ENCODE measurements at places on chromosomes 13 and 19. TPM values are rescaled to one million over a fixed set of nuclear protein-coding genes. Genes with fewer than 3 reads are reported as not detected.

TUBB4A gene
- not detected for total RNA-seq

ZNF709 gene
- 4.7 TPM for total RNA-seq

ZNF835 gene
- total RNA-seq = 0.44 TPM

TIMM50 gene
- 84.0 TPM for total RNA-seq

AMER2 gene
- not detected for total RNA-seq

ZNF582 gene
- 2.5 TPM for total RNA-seq

ATXN8OS gene
- not detected for total RNA-seq

PSPN gene
- total RNA-seq = 0.87 TPM

CACTIN gene
- total RNA-seq = 29.1 TPM

PDE4C gene
- 0.44 TPM for total RNA-seq

ZNF541 gene
- total RNA-seq = 0.12 TPM

OR10H1 gene
- total RNA-seq = not detected

UPF1 gene
- 84.6 TPM for total RNA-seq

SIGLEC12 gene
- total RNA-seq = not detected

RCBTB1 gene
- 23.2 TPM for total RNA-seq

TRPC4 gene
- 4.8 TPM for total RNA-seq

BRSK1 gene
- 7.0 TPM for total RNA-seq

LILRB3 gene
- not detected for total RNA-seq

PDX1 gene
- total RNA-seq = not detected

PPM1N gene
- 2.3 TPM for total RNA-seq

GAPDHS gene
- not detected for total RNA-seq
